ENCODE measurements at places on chromosomes 12 and 14.
A peak's percentile ranks its signal among the peaks of the same experiment; 100 is the strongest.

DNA sequence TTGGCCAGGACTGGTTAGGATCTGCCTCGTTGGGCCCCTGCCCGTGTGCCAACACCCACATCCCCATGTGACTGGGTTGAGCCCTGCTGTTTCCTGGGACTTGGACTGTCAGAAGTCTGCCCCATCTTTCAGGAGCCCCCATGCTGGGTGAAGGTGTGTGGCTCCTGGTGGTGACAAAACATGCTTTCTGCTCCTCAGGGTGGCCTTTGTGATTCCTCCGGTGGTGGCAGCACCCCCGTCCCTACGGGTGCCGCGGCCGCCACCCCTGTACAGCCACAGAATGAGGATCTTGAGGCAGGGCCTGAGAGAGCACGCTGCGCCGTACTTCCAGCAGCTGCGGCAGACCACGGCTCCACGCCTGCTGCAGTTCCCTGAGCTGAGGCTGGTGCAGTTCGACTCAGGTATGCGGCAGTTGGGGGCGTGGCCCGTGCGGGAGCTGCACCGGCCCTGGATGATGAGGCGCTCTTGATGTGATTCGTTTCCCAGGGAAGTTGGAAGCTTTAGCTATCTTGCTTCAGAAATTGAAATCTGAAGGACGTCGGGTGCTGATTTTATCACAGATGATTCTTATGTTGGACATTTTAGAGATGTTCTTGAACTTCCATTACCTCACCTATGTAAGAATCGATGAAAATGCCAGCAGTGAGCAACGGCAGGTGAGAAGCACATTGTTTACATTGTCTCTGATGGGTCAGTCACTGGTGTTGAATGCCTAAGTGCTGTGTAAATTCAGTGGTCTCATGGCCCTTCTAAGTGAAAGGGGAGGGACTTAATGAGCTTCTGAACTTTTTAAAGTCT lies 80.0 kb downstream of the EP400 start:
- DNase-seq, result no peak

GRCh38 chr12:113069751-113070116 lies 13.2 kb downstream of the DTX1 start:
- no peak for DNase-seq

- peak; percentile 95 for DNase-seq
Measured at GRCh38 chr14:83217492-83217891, 1683.8 kb upstream of the SEL1L start.

DNA sequence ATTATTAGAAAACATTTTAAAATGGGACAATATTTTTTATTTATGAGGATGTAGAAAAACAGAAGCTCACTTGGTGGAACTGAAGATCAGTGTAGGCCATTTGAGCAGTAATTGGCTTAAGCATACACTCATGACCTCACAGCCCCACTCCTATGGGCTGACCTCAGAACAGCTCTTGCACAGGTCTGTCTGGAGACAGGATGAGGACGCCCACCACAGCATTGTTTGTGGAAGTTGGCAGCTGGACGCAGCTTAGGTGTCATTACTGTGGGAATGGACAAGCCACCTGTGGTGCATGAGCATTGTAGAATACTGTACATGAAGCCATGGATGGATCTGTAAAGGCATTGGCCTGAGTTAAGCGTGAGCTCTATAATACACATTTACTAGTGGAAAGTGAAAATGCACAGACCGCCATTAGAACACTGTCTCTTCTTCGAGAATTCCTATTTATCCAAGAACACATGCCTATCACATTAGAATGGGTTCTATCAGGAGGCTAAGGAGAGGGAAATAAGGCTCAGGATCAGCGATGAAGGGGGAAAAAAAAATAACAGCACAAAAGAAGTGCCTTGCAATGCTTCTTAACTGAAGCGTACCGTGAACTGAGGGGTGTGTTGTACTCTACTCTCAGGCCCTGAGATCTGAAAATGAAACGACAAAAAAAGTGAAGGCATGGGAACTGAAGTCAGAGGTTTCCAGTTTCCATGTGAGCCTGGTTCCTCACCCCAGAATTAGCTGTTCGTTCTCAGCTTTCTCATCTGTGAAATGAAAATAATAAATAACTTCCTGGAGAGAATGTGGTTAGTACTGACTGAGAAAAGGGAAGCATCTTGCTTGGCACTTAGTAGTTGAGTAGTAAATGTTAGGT lies 33.6 kb downstream of the KCNA1 start:
- no peak for DNase-seq

GRCh38 chr12:10584415-10584814 lies 29.0 kb downstream of the MAGOHB start:
- no peak for DNase-seq

DNA sequence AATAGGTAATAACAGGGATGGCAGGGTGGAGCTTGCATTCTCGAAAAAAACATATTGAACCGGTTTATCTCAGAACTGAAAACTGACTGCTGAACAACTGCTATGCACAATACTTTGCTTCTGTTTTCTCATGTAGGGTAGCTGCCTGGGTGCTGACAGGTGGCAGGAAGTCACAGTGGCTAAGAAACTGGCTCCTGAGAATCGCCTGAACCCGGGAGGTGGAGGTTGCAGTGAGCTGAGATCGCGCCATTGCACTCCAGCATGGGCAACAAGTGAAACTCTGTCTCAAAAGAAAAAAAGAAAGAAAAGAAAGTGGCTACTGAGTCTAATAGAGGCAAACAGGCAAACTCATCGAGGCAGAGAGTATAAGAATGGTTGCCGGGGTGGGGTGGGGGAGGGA lies 113.1 kb downstream of the CCDC60 start:
- no peak for DNase-seq

DNA sequence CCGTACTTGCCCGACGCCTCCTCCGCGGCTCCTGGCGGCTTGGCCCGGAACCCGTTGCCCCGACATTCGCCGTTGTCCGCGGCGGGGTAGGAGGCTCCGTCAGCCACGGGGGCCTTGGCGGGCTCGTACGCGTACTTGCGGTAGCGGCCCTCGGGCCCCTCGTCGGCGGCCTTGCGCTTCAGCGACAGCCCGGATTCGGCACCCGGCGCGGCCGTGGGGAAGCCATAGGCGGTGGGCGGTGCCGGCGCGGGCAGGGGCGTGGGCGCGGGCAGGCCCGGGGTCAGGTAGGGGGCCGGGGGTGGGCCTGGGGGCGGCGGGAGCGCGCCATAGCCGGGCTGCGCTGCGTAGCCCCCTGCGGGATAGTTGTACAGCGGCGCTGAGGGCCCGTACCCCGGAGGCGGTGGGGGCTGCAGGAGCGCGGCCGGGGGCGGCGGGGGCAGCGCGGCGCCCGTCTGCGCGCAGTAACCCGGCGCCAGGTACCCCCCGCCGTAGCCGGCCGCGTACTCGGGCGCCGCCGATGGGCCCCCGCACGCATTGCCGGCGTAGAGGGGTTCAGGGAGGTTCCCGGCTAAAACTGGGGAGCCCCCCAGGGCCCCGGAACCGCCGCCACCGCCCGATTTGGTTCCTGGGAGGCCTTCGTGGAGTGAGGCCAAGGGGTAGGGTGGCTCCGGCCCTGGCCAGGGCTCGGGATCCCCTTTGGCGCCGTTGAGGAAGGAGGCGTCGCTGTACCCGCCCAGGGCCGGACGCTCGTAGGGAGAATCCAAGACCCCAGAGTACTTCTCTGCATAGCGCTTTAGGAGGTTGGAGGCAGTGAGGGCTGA lies 26.9 kb downstream of the FIGNL2 start:
- no peak for DNase-seq
